Upper lobe of right lung (tissue), 1 donor: ENCODE measurements at places on chromosomes 1 and 21. TPM values are rescaled to one million over a fixed set of nuclear protein-coding genes. Genes with fewer than 3 reads are reported as not detected.
A peak's percentile ranks its signal among the peaks of the same experiment; 100 is the strongest.

- peaks cover 9% of the 10 kb centered on the region for H3K4me1 ChIP-seq
- no peak for DNase-seq
- no peak overlapping the region for H3K27ac ChIP-seq
- H3K4me3 ChIP-seq, result no peak overlapping the region
Measured at GRCh38 chr1:230679192-230679591, 34.7 kb downstream of the AGT start.

DNA sequence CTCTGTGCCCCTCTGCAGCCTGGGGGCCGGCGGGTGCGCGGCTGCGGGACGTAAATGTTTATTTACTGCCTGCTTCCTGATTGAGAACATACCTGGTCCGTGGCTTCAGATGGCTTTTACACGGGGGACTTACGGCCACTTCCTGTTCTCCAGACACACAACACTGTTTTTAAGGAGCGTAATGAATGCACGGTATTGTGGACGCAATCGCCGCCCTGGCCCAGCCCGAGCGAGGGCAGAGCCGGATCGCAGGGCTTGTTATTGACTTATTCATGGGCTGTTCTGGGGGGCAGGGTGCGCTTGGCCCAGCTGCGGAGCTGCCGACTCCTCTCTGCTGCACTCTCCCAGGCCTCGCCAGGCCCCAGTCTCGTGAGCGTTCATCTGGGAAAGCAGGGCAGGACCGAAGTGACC, 52.8 kb upstream of the ACTRT2 start:
- peaks cover 15% of the 10 kb centered on the region for H3K27me3 ChIP-seq
- H3K4me1 ChIP-seq, result no peaks in the 10 kb centered on the region
- DNase-seq, result peak; percentile 42

DNA sequence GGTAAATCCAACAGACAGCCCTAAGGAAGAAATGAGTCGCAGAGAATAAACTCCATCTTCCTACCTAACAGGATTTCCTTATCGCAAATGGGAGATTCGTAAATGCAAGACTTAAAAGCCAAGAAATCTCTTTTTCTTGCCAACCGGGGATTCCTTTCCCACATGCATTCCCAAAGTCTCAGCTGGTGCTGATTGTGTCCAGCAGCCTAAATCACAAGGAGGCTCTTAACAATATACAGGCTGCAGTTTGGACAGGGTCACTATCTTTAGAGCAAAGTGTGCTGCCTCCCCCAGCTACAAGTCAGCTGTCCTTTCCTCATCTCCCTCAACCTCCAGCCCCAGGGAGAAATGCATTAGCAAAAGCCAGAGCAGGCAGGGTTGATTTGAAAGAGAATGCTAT, 189.8 kb upstream of the PLXNA2 start:
- peaks cover 4% of the 10 kb centered on the region for H3K27me3 ChIP-seq
- DNase-seq, result no peak
- H3K36me3 ChIP-seq, result no peaks in the 10 kb centered on the region

DNA sequence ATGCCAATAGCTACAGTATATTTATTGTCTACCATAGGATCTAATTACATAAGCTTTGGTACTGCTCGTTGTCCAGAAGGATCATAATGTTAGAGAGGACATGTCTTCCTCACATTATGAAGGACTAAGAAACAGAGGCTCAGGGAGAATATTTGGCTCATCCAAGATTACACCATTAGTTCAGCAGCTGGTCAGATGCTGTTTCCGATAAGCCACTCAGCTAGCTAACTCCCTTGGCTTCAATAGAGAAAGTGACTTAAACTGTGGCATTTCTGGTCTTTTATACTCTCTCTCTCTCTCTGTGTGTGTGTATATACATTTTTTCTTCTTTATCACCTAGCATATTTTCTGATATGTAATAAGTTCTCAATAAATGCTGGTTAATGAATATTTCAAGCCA, 70.4 kb downstream of the DDR2 start:
- DNase-seq, result no peak
- no peaks in the 10 kb centered on the region for H3K36me3 ChIP-seq
- H3K27ac ChIP-seq, result no peak overlapping the region
- H3K27me3 ChIP-seq, result no peaks in the 10 kb centered on the region
- H3K4me1 ChIP-seq, result peaks cover 8% of the 10 kb centered on the region

DNA sequence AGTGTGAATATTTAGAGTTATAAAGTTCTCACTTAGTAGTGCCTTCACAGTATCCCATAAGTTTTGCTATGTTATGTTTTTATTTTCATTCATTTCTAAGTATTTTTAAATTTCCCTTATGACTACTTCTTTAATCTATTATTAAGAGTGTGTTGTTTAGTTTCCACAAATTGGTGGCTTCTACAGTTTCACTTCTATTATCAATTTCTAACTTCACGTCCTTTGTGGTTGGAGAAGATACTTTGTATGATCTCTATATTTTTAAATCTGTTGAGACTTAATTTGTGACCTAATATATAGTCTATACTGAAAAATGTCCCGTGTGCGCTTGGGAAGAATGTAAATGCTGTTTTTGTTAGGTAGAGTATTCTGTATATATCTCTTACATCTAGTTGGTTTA, 11.7 kb downstream of the CHIA start:
- H3K27me3 ChIP-seq, result no peaks in the 10 kb centered on the region
- no peak overlapping the region for H3K27ac ChIP-seq
- no peak overlapping the region for H3K4me3 ChIP-seq
- no peaks in the 10 kb centered on the region for H3K4me1 ChIP-seq
- no peak for DNase-seq

DNA sequence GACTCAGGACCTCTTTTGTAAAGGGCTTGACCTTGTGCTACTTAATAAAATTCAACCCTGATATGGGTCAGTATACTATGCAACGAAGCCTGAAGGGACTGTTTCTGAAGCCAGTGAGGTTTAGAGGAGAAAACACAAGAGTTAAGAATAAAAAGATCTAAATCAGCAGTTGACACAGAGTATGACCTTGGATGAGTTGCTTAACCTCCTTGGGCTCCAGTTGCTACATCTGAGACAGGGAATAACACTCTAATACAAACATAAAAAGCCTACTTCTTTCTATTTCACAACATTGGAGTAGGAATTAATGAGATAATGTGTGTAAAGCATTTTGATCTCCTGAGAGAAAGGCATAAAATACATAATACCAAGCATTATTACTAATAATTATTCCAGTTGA, 882.4 kb upstream of the ADGRL2 start:
- H3K4me3 ChIP-seq, result no peak overlapping the region
- H3K27me3 ChIP-seq, result no peaks in the 10 kb centered on the region
- no peak overlapping the region for H3K27ac ChIP-seq

- H3K4me1 ChIP-seq, result peaks cover 29% of the 10 kb centered on the region
- no peaks in the 10 kb centered on the region for H3K27me3 ChIP-seq
- DNase-seq, result no peak
- H3K4me3 ChIP-seq, result no peak overlapping the region
- H3K36me3 ChIP-seq, result no peaks in the 10 kb centered on the region
Measured at GRCh38 chr1:59017501-59018231, 233.8 kb upstream of the JUN start.

- no peaks in the 10 kb centered on the region for H3K36me3 ChIP-seq
- peaks cover 4% of the 10 kb centered on the region for H3K27me3 ChIP-seq
- no peak overlapping the region for H3K27ac ChIP-seq
- no peak overlapping the region for H3K4me3 ChIP-seq
- H3K4me1 ChIP-seq, result no peaks in the 10 kb centered on the region
- no peak for DNase-seq
Measured at GRCh38 chr1:42372796-42373195, 7.8 kb upstream of the RIMKLA start.

- H3K36me3 ChIP-seq, result peaks cover 47% of the 10 kb centered on the region
- H3K27me3 ChIP-seq, result no peaks in the 10 kb centered on the region
- DNase-seq, result no peak
- no peak overlapping the region for H3K4me3 ChIP-seq
Measured at GRCh38 chr1:91714867-91715381, 171.0 kb downstream of the TGFBR3 start.

DNA sequence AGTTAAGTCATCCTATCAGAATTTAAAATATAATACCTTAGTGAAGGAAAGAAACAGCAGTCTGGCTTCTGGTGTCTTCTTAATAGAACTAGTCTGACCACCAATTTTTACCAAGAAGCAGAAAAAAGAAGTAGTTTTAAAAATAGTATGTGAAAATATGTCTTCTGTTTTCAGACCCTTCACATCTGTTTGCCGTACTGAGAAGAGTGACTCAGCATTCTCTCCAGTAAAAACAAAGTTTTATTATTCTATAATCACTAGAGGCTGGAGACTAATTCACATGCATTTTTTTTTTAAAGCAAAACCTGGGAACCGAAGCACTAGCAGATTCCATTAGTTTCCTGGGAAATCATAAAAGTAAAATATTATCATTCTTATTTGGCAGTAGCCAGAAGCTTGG, 163.8 kb downstream of the COL24A1 start:
- H3K4me3 ChIP-seq, result no peak overlapping the region
- H3K27me3 ChIP-seq, result no peaks in the 10 kb centered on the region
- no peaks in the 10 kb centered on the region for H3K4me1 ChIP-seq
- DNase-seq, result no peak
- H3K27ac ChIP-seq, result no peak overlapping the region
- H3K36me3 ChIP-seq, result no peaks in the 10 kb centered on the region

DNA sequence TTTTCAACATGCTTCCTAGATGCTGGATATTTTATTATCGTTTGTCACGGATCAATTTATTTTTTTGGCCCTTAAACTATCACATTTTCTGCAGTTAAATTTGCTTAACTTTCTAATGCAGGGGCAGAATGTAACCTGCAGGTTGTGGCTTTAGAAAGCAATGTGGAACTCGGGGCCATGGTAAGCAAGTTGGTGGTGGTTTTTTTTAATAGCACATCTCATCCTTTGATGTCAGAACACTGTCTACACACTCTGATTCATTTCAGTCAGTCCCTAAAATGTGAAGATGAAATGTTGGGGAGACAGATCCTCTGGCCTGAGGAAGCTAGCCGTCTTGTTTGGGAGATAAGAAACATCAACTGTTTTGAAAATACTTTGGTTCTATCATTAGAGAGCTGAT, 89.5 kb downstream of the GALNT2 start:
- H3K4me3 ChIP-seq, result no peak overlapping the region
- no peak overlapping the region for H3K27ac ChIP-seq
- peaks cover 23% of the 10 kb centered on the region for H3K4me1 ChIP-seq
- no peaks in the 10 kb centered on the region for H3K36me3 ChIP-seq

DNA sequence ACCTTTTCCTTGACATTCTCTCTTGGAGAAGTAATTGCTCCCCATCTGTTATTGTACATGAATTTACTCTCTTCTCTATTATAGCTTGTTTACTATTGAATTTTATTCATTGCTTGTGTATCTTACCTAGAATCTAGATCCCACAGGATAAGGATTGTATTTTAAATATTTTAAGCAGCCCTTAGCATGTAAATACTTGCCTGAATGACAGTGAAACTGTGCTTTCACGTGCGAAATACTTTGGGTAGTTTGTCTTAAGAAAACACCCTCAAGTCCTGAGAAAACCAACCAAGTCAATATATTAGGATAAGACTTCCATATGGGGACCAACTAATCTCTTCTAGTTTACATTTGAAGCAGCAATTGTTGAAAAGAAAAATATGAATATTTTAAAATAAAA, 15.3 kb downstream of the ARPC5 start:
- no peak for DNase-seq
- H3K36me3 ChIP-seq, result peaks cover 12% of the 10 kb centered on the region
- no peak overlapping the region for H3K4me3 ChIP-seq
- H3K4me1 ChIP-seq, result peaks cover 18% of the 10 kb centered on the region

DNA sequence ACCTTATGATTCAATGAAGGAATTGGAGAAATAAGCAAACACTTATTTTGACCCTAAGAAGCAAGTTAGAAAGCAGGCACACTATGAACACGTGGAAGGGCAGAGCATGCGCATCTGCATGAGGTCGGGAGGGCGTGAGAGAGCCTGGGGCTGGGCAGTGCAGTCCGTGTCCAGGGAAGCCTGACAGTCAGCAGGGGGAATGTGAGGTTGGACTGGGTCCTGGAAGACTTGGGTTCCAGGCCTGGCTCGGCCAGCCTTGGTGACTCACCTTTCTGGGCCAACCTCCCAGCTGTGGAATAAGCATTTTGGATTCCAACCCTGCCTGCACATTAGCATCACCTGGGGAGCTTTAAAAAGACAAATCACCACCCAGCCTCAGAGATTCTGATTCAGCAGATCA, 26.6 kb upstream of the LMX1A start:
- no peaks in the 10 kb centered on the region for H3K4me1 ChIP-seq
- no peaks in the 10 kb centered on the region for H3K36me3 ChIP-seq
- DNase-seq, result no peak
- H3K27ac ChIP-seq, result no peak overlapping the region

- H3K27me3 ChIP-seq, result no peaks in the 10 kb centered on the region
- no peak overlapping the region for H3K27ac ChIP-seq
- H3K4me1 ChIP-seq, result no peaks in the 10 kb centered on the region
- H3K4me3 ChIP-seq, result no peak overlapping the region
- H3K36me3 ChIP-seq, result no peaks in the 10 kb centered on the region
Measured at GRCh38 chr21:45726438-45726837, 82.9 kb downstream of the PCBP3 start.

GRCh38 chr1:113055570-113055969, 17.4 kb upstream of the LRIG2 start:
- DNase-seq, result no peak
- H3K27me3 ChIP-seq, result no peaks in the 10 kb centered on the region
- peaks cover 6% of the 10 kb centered on the region for H3K4me1 ChIP-seq

DNA sequence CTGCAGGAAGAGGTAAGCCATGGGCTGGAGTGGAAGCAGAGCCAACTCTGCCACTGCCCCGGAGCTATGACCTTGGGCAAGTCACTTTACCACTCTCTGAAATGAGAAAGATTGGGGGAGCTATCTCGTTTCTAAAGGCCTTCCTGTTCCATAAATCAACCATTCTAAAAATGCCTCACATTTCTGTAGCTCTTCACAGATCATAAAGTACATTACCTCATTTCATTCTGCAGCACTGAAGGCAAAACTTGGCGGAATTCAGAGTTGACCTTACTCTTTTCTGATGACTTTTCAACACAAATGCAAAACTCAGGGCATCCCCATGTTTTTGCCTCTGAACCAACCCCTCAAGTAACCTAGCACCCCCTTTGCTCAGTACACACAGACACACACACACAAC, 404.0 kb upstream of the NFIA start:
- no peaks in the 10 kb centered on the region for H3K36me3 ChIP-seq
- H3K4me3 ChIP-seq, result no peak overlapping the region
- H3K4me1 ChIP-seq, result no peaks in the 10 kb centered on the region
- no peak for DNase-seq
- no peaks in the 10 kb centered on the region for H3K27me3 ChIP-seq

Gene KIAA1614
- total RNA-seq, result 5.5 TPM

Gene ARMH1
- total RNA-seq, result 5.9 TPM

Gene FCAMR
- not detected for total RNA-seq

Gene ELK4
- total RNA-seq, result 71.5 TPM

Gene PTGFR
- 3.0 TPM for total RNA-seq

Gene LAMC2
- 42.2 TPM for total RNA-seq

Gene SNRPE
- 58.0 TPM for total RNA-seq

Gene GBP4
- 32.9 TPM for total RNA-seq

Gene LRRC38
- 0.17 TPM for total RNA-seq

Gene COL6A1
- total RNA-seq, result 175 TPM
